ENCODE measurements at places on chromosomes 7 and 10.

GRCh38 chr10:127498087-127498486 lies 51.0 kb upstream of the NPS start:
- no peak for DNase-seq

GRCh38 chr7:2802504-2803341 lies 41.4 kb downstream of the GNA12 start:
- no peak for DNase-seq

DNA sequence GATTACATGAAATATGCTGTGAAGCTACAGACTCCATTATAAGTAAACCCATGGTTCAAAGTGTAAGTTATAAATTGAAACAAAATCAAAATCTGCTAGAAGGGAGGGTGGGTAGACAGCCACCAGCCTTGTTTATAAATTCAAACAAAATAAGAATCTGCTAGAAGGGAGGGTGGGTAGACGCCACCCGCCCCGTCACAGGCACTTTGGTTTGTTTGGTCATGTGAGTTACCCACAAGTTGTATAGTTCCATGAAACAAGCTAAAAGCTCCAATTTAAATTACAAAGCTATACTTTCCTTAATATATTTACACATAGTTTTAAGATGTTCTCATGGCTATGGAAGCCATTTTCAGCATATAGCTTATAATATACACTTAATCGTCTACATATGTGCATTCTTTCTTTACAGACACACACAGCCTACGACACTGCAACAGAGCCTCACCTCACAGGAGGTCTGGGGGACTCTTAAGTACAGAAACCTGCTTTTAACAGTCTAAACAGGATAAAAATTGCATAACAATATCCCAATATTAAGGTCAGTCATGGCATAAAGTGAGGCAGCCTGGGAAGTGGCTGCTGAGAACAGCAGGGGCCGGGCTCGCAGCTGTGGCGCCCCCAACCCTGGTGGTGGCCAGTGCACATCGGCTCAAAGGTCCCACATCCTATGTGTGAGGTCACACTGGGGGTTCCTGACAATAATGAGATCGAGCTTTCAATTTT lies 28.1 kb upstream of the NCAPG2 start:
- DNase-seq: no peak

GRCh38 chr10:101308051-101308450 lies 45.9 kb upstream of the BTRC start:
- no peak for DNase-seq

- DNase-seq: peak; percentile 70
Observed at GRCh38 chr7:131945313-131945911, 389.0 kb upstream of the PODXL start.

- DNase-seq: no peak
Observed at GRCh38 chr7:137934176-137934826, 67.6 kb downstream of the CREB3L2 start.

- no peak for DNase-seq
Observed at GRCh38 chr7:135397689-135398088, 112.2 kb downstream of the CNOT4 start.

DNA sequence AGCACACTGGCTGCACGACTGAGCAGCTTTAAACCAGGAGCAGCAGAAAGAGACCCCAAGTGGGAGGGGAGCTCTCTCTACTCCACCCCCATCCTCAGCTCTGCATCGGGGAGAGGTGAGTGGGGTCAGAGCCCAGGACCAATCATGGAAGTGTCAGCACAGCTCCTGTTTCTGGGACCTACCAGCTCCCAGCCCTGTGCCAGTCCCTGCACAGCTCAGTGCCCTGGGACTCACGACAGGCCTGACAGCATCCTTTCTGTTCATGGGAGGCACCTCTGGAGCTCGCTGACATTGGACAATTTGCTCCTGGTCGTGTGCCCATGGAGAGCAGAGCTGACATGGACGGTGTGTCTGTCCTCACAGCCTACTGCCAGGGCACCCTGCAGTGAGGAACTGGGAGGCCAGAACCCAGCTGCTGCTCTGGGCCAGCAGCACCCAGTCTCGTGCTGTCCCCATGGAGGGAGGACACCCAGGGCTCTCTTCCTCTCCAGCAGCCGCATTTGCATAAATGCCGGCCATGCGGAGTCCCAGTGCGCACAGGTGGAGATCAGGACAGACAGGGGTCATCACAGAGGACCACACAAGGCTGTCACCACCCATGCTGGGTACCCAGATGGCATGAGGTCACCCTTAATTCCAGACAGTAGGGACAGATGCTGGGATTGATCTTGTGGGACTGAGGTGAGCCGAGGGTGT lies 45.9 kb upstream of the MSMB start:
- no peak for DNase-seq

DNA sequence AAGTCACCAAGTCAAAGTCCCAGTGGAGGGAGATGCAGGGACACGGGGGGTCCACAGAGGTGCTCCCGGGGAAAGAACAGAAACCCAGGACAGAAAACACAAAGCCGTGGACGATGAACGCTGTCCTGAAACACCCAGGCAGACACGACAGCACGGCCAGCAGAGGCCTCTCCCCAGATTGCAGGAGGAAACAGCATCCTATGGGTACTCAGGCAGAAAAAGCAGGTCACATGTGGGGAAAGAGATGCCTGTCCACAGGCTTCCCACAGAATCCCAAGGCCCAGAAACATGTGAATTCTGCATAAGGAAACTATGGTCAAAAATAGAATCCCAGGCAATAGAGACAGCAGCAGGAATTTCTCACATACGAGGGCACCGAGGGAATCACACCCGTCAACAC lies 53.6 kb upstream of the ADGRA1 start:
- DNase-seq: no peak

- no peak for DNase-seq
Observed at GRCh38 chr7:122518488-122518887, 180.4 kb downstream of the RNF133 start.

Data from SK-N-DZ (cell line).